ENCODE measurements at places on chromosomes 16 and 17. TPM values are rescaled to one million over a fixed set of nuclear protein-coding genes. Genes with fewer than 3 reads are reported as not detected.

- no peak for DNase-seq
These were observed 25.3 kb downstream of the CYLD start for GRCh38 chr16:50767197-50767596.

GRCh38 chr16:69741519-69741918, 13.2 kb downstream of the NOB1 start:
- DNase-seq = no peak

DNA sequence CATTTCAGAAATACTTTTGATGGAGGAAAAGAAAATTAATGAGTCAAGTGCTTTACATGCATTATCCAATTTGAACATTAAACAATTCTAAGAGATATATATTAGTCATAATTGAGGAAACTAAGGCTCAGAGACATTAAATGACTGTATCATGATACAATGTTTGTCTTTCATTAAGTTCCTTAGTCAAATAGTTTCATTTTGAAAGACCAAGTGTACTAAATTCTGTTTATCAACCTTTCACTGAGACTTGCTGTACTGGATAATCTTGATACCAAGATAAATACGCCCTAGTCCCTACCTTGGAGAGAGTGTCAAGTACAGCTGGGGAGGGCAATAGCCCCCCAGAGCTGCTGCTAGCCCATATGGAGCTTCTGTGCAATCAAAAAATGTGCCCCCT, 24.2 kb downstream of the TOM1L2 start:
- DNase-seq = no peak

GRCh38 chr16:17446661-17447060, 24.1 kb downstream of the XYLT1 start:
- no peak for DNase-seq

DNA sequence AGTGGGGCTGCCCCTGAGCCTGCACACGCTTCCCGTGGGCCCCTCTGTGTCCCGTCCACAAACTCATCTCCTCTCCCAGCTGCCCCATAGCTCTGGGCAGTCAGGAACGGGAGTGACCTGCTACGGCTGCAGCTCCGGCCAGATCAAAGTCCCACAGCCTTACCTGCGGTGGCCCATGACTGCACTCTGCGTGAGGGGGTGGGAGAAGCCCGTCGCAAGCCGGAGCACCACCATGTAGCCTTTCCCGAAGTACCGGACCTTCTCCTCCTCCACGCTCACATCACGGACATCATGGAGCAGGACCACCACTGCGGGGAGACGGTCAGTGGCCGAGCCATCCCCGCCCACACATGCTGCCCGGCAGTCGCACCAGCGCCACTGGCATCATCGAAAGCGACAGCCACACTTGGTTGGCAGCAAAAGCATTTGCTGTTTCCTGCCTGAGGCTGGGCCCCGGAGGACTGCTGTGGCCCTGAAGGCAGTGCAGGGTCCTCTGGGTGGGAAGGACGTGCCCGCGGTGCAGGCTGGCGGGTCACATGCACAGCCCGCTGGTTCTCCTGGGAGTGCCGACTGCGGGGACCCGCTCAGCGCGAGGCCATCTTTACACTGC, 6.2 kb downstream of the CYBC1 start:
- DNase-seq = no peak

QPRT gene
- 8.9 TPM for polyA plus RNA-seq

HSF5 gene
- not detected for polyA plus RNA-seq

- no peak for DNase-seq
These were observed 142.0 kb upstream of the KIF2B start for GRCh38 chr17:53680745-53681144.

GRCh38 chr16:22380529-22380928, 6.1 kb upstream of the CDR2 start:
- DNase-seq = no peak

- no peak for DNase-seq
These were observed 4.8 kb downstream of the RHBDF2 start for GRCh38 chr17:76496464-76496863.

- DNase-seq = no peak
These were observed 38.2 kb downstream of the IL4R start for GRCh38 chr16:27351989-27352388.

DNA sequence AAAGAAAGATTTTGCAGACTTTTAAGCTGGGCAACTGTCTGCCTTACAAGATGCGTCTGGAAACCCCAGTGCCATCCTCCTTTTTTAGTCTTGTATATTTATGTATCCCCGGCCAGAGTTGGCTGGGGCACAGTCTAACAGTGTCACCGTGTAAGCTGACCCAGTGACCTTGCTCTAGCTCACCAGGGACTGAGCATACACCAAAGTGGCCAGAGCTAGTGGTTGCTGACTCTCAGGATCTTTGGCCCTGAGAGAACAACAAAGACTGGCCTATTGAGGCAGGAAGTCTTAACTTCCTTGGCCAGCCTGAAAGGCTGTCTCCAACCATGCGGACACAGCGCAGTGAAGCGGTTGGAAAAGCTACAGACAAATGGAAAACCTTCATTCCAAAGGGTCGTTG, 745.2 kb downstream of the WWOX start:
- DNase-seq = no peak

ZMYND15 gene
- 0.31 TPM for polyA plus RNA-seq

DNA sequence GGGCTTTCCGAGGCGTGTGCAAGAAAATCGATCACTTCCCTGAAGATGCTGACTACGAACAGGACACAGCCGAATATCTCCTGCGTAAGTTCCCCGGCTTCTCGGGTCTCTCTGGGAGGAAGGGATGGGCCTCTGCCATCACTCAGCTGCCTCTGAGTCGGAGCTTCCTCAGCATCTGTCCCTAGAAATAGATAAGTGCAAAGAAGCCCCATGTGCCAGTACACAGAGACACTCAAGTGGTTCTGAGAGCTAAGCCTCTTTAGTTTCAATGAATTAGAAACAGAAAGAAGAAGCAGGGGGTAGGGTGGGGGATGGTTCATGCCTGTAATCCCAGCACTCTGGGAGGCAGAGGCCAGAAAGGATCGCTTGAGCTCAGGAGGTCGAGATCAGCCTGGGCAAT, 90.6 kb downstream of the CACNG3 start:
- no peak for DNase-seq

- no peak for DNase-seq
These were observed 9.2 kb upstream of the SSTR2 start for GRCh38 chr17:73155410-73156165.

DNA sequence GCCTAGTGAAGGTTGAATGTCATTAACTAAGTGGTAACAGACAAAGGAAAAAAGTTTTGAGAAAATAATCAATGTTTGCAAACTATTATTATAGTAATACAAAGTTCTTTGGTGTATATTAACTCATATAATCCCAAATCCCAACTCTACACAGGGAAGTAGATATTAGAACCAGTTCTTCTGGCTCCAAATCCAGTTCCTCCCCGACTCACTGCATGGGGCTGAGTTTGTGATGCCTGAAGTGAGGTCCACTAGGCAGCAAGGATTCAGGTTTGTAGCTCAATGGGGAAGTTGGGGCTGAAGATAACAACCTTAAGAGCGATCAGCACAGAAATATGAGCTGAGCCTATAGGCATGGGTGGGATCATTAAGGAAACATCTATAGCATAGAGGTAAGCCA, 5.6 kb upstream of the SYNRG start:
- DNase-seq = no peak
